ENCODE measurements at places on chromosomes 2 and 18. TPM values are rescaled to one million over a fixed set of nuclear protein-coding genes. Genes with fewer than 3 reads are reported as not detected.

DNA sequence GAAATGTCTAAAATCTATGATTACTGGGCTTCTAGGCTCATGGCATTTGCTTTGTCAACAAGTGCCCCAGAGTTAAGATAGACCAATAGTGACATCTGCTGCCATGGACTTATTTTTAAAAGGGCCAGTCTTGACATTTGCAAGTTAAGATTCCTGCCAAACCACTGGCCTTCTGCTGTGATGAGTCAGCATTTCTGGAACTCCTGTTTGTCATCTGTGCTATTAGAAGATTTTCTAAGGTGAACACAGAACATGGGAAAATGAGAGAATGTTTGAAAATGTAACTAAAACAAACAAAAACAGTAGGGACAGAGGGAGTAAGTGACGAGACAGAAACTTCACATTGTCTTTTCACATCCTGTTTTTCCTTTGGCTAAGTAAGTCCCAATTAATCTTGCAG is 93.7 kb upstream of the WDR75 start:
- no peak for DNase-seq

Gene CROCC2
- 0.49 TPM for total RNA-seq

- DNase-seq, result no peak
Measured at GRCh38 chr2:147468963-147469362, 375.9 kb upstream of the ACVR2A start.

- no peak for DNase-seq
Measured at GRCh38 chr2:134692499-134692898, 26.3 kb downstream of the TMEM163 start.

Gene SLC1A4
- 11.5 TPM for total RNA-seq

Gene ANKRD30B
- total RNA-seq, result not detected

Gene STK17B
- total RNA-seq, result 24.3 TPM

DNA sequence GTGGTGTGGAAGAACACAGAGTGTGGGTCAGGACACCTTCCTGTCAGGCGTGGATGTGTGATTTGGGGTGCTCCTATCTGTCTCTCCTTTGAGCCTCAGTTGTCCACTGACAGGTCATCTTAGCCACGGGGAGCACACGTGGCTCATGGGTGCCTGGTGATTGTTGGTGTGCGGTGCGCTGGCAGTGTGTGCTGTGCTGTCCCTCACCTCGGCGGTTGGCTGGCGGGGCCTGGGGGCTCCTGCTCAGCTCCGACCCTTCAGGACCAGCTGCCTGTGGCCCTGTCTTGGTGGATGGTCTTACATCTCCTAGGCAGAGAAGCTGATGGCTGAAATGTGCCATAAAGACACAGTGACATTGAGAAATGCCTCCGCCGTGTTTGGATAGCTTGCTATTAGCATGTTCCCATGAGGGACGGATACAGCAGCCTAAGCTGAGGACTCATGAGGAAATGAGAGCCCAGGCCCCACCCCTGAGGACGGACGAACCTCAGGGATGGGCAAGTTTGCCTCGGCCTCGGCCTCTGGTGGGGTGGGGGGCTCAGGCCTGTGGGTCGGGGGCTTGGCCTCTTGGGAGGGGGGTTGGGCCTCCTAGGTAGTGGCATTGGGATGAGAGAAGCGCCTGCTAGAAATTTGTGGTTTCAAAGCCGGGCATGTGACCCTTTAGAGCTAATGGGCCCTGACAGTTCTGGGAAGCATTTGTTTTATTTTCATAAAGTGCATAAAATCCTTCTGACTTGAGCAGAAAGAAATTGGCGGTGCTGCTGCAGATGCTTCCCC is 20.3 kb upstream of the ASB1 start:
- no peak for DNase-seq

Gene NT5DC4
- total RNA-seq, result not detected

GRCh38 chr2:12155303-12156051 is 409.0 kb downstream of the LPIN1 start:
- DNase-seq, result peak; percentile 85

DNA sequence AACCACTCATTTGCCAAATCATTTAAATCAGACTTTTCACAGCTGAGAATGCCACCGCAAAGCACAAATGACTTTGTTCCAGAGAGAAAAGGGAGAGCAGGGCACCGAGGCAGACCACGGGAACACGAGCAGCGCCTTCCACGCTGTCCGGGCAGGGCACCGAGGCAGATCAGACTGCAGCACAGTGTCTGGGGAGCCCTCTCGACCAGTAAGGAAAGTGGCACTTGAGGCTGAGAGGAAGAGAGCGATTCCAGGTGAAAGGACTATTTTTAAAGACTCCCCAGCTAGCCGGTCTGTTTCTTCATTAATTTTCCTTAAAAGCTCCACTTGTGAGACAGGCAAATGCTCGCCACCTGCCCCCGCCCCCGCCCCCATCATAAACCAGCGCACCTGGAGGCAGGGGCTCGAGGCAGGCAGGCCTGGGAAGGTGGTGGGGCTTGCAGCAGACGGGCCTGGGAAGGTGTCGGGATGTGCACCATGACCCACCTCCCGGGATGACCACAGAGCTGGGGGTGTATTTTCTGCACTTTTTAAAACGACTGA is 80.9 kb upstream of the CTDP1 start:
- no peak for DNase-seq

DNA sequence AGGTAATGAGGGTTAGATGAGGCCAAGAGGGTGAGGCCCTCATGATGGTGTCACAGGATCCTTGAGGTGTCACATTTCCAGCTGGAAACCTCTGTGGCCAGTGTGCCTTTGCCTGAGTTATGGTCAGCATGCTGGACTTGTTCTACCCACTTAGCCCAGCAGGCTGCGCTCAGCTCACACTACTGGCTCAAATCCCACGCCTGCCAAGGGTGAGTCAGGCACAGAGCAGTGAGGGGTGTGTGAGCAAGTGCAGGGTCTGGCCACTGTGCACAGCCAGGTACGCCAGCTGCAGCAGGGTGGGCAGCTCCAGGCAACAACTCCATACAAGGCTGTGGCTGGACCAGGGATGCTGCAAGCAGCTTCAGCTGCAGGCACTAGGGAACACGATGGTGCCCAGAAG is 616.6 kb upstream of the FSHR start:
- no peak for DNase-seq
